ENCODE measurements at places on chromosomes 4 and X.

DNA sequence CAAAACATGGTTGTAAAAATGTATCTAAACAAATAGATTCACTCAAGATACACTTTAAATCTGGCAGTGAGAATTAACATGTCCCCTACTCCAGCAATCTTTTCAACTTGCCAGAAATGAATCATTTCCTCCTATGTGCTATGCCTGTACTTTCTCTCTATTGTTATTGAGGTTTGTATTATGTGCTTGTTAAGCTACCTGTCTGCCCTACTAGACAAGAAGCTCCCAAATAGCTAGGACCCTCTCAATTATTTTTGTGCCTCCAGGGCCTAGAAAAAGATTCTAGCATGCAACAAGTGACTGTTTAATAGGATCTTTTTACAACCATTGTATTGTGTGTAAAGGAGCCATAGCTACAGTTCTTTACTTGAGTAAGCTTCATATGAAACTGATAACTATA is 3.5 kb upstream of the SAP30 start:
- H3K27me3 ChIP-seq = no peaks in the 10 kb centered on the region
- peaks cover 15% of the 10 kb centered on the region for H3K36me3 ChIP-seq
- no peak for DNase-seq
- H3K27ac ChIP-seq = peak overlapping the region; percentile 35
- peak overlapping the region; percentile 100 for H3K4me3 ChIP-seq

DNA sequence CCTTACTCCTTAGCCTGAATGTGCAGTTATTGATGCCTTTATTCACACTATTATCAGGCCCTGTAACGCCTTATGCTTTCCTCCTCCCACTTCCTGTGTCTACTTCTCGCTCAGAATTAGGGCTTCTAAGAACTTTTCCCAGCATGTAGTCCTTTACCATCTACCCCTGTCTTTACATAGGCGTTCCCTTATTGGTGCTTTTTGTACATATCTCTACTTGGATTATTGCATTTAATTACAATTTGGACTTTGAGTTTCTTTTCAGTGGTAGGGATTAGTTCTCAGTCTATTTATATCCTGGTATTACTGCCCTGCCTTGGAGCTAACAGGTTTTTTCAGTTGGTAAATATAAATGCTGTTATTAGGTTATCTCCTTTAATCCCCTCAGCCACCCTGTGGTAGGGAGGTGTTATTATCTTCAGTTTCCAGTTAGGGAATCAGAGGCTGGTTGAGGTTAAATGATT is 84.0 kb downstream of the RBPJ start:
- H3K27me3 ChIP-seq = no peaks in the 10 kb centered on the region
- H3K27ac ChIP-seq = no peak overlapping the region
- H3K4me3 ChIP-seq = no peak overlapping the region
- peaks cover 25% of the 10 kb centered on the region for H3K4me1 ChIP-seq
- H3K36me3 ChIP-seq = peaks cover 45% of the 10 kb centered on the region

GRCh38 chr4:104416725-104417356 is 77.9 kb downstream of the CXXC4 start:
- no peak for DNase-seq
- H3K27me3 ChIP-seq = no peaks in the 10 kb centered on the region
- no peak overlapping the region for H3K27ac ChIP-seq
- H3K4me3 ChIP-seq = no peak overlapping the region
- H3K4me1 ChIP-seq = no peaks in the 10 kb centered on the region

- no peak overlapping the region for H3K27ac ChIP-seq
- H3K36me3 ChIP-seq = peaks cover 2% of the 10 kb centered on the region
- H3K4me1 ChIP-seq = no peaks in the 10 kb centered on the region
- no peak overlapping the region for H3K4me3 ChIP-seq
Measured at GRCh38 chr4:73275318-73275654, 16.7 kb upstream of the ANKRD17 start.

GRCh38 chr4:67764183-67764582 is 10.0 kb upstream of the GNRHR start:
- DNase-seq = no peak
- H3K4me1 ChIP-seq = peaks cover 6% of the 10 kb centered on the region
- H3K4me3 ChIP-seq = no peak overlapping the region
- no peaks in the 10 kb centered on the region for H3K27me3 ChIP-seq
- H3K36me3 ChIP-seq = no peaks in the 10 kb centered on the region

DNA sequence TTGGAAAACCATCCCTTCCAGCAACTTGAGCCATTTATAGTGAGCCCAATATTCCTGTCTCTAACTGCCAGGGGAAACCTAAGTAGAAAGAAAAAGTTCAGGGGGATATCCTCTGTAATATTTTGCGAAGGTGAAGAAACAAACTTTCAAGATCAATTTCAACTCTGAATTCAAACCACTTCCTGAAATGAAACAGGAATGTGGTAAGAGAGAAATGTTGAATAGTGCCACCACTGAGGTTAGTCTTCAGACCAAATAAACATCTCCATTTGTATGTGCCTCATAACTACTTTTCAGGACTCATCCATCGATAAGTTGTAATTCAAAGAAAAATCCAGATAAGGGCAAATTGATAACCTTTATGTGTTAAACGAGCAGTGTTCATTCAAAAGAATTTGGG is 128.7 kb downstream of the GABRB1 start:
- H3K27me3 ChIP-seq = peaks cover 2% of the 10 kb centered on the region
- H3K4me1 ChIP-seq = peaks cover 7% of the 10 kb centered on the region
- DNase-seq = no peak
- H3K36me3 ChIP-seq = no peaks in the 10 kb centered on the region

DNA sequence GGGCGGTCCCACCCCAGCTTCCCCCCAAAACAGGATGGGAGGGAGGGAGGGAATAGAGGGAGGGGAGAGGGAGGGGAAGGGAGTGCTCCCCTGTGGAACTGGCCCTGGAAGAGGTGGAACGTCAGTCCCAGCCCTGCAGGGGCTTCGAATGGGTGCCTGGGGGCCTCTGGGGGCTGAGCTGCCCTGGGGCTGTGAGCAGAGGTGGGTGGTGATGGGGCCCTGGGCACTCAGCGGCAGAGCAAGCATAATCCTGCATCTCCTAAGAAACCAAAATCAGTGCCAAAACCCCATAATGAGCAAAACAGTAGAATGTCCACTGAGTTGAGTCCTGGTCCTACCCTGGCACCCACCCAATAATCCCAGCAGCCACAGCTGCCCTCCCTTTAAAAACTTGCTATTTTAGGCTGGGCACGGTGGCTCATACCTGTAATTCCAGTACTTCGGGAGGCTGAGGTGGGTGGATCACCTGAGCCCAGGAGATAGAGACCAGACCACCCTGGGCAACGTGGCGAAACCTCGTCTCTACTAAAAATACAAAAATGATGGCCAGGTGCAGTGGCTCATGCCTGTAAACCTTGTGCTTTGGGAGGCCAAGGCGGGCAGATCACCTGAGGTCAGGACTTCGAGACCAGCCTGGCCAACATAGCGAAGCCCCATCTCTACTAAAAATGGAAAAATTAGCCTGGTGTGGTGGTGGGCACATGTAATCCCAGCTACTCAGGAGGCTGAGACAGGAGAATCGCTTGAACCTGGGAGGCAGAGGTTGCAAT is 11.1 kb downstream of the DOK7 start:
- H3K36me3 ChIP-seq = no peaks in the 10 kb centered on the region
- no peaks in the 10 kb centered on the region for H3K4me1 ChIP-seq
- DNase-seq = no peak

- H3K36me3 ChIP-seq = no peaks in the 10 kb centered on the region
- no peak overlapping the region for H3K27ac ChIP-seq
- H3K4me3 ChIP-seq = no peak overlapping the region
- no peak for DNase-seq
- no peaks in the 10 kb centered on the region for H3K27me3 ChIP-seq
Measured at GRCh38 chrX:114717921-114718320, 134.0 kb downstream of the HTR2C start.

DNA sequence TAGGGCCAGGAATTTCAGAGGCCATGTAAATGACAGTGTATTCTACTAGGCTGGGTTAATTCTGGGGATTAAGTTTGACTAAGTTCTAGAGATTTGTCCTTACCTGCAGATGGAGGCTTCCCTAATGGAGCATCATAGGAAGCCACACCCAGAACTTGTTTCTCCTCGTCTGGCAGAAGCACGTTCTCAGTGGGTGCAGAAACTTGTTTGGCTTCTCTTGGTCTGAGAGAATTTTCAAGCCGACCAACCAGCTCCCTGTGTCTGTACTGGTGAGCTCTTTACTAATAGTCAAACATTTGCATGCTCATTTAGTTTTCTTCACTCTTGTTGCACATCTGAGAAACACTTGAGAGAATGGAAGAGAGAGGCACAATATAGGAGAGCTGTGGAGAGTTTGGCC is 907 bp upstream of the ATP10D start:
- H3K4me3 ChIP-seq = peak overlapping the region; percentile 90
- H3K4me1 ChIP-seq = peaks cover 24% of the 10 kb centered on the region
- no peak for DNase-seq

GRCh38 chr4:167000141-167000852 is 234.0 kb downstream of the SPOCK3 start:
- H3K27ac ChIP-seq = no peak overlapping the region
- H3K36me3 ChIP-seq = no peaks in the 10 kb centered on the region
- H3K4me3 ChIP-seq = no peak overlapping the region
- H3K27me3 ChIP-seq = no peaks in the 10 kb centered on the region
- no peak for DNase-seq
- H3K4me1 ChIP-seq = no peaks in the 10 kb centered on the region

DNA sequence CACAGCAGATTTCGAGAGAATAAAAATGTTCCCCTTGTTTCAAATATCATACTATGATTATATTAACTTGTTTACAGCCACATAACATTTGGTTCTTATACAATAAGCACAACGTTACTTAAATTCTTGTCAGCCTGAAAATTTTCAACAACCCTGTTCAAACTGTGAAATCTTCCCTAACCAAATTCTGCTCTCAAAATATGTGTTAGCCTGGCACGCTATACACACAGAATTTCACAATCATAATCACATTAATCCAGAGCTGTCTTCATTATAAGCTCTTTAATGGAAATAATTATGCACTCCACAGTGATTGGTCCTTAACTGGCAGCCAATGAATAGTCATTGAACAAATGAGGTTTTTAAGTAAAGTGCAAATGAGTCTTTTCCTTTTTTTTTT is 7.3 kb upstream of the PRSS12 start:
- no peaks in the 10 kb centered on the region for H3K4me1 ChIP-seq
- no peak for DNase-seq
- no peak overlapping the region for H3K4me3 ChIP-seq
- no peak overlapping the region for H3K27ac ChIP-seq
- no peaks in the 10 kb centered on the region for H3K36me3 ChIP-seq

DNA sequence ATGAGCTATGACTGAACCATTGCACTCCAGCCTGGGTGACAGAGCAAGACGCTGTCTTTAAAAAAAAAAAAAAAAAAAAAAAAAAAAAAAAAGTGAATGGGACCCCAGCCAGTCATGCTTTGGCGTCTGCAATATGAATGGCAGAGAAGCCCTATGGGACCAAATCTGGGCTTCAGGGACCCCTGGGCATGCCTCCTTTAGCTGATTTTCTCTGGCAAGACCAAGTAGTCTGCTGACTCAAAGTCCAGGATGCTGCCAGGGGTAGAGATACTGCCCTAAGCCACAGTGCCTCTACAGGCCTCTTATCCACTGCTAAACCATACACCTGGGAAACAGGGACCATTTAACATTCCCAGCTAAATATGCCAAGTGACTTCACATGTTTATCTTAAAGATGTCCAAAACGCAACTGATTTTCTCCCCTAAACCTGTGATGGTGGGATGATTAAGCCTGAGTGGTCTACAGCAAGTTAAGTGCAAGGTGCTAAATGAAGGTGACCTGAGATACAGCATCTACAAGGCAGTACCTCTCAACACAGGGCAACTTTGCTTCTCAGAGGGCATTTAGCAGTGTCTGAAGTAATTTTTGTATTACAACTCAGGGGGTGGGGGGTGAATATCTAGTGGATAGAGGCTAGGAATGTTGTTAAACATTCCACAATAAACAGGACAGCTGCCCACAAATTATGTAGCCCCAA is 5.8 kb downstream of the RPS4X start:
- no peak overlapping the region for H3K4me3 ChIP-seq
- no peak for DNase-seq
- H3K36me3 ChIP-seq = peaks cover 63% of the 10 kb centered on the region
- H3K27ac ChIP-seq = peak overlapping the region; percentile 56
- no peaks in the 10 kb centered on the region for H3K27me3 ChIP-seq

GRCh38 chr4:154617820-154618317 is 5.4 kb upstream of the FGG start:
- H3K4me3 ChIP-seq = no peak overlapping the region
- H3K4me1 ChIP-seq = peaks cover 11% of the 10 kb centered on the region
- DNase-seq = no peak
- peaks cover 5% of the 10 kb centered on the region for H3K36me3 ChIP-seq
- H3K27me3 ChIP-seq = peaks cover 12% of the 10 kb centered on the region
